Activated CD4-positive, alpha-beta T cell treated with anti-CD3 and anti-CD28 coated beads, Interleukin-2, amount 10 ng/mL, durations not matched to agents 7 days and 5 days (primary cell): ENCODE measurements at places on chromosomes 12 and 14.

DNA sequence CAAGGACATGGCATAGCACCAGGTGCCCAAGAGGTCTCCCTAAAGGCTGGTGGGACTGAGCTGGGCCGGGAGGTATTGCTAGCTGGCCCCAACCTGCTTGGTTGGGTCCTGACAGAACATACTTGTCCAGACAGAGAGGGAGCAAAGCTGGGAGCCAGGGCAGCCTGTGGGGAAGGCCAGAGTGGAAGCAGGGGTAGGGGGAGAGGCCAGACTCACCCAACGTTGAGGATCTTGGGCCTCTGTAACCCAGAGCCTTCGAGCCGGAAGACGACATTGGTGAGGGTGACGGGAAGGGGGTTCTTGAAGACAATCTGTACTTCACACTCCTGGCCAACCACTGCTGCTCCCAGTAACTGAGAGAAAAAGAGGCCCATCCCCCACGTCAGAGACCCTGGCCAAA, 9.0 kb downstream of the TGM1 start:
- no peak for DNase-seq

- DNase-seq = no peak
Observed at GRCh38 chr14:69789118-69789640, 7.9 kb downstream of the SLC10A1 start.

DNA sequence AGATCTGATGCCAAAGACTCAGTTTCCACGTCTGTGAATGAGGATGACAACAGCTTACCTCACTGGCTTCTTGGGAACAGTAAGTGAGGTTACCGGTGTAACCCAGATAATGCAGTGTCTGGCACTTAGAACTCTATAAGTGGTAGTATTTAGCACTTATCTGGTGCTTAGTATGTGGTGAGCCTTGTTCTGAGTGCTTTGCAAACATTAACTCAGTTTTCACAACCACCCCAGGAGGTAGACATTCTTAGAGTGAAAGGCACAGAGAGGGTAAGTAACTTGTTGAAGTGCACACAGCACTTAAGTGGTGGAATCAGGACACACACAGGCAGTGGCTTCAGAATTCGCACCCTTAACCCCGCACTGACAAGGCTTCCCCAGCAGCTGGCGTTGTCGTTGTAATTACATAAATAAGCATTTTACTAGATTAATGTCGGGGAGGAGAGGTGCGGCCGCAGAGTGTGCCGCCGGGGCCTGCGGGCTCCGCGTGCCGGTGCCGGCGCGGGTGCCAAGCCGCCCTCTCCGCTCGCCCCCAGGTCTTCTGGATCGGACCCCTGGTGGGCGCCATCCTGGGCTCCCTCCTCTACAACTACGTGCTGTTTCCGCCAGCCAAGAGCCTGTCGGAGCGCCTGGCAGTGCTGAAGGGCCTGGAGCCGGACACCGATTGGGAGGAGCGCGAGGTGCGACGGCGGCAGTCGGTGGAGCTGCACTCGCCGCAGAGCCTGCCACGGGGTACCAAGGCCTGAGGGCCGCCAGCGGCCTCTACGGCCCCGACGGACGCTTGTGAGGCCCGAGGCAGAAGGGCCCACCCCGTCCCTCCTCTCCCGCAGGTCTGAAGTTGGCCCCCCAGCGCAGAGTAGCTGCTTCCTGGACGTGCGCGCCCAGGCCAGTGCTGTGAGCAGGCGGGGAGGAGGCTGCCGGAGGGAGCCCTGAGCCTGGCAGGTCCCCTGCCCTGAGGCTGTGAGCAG, 4.6 kb downstream of the AQP2 start:
- no peak for DNase-seq

- DNase-seq = no peak
Observed at GRCh38 chr12:54033106-54033979, 493 bp downstream of the HOXC5 start.

GRCh38 chr12:121849665-121850064, 9.0 kb downstream of the HPD start:
- no peak for DNase-seq
